Hepatocyte (in vitro differentiated cells): ENCODE measurements at places on chromosomes 6 and 20.

GRCh38 chr6:132354517-132355167 lies 46.6 kb downstream of the MOXD1 start:
- no peak for DNase-seq

GRCh38 chr6:40880906-40881305 lies 158.1 kb downstream of the UNC5CL start:
- DNase-seq, result no peak

DNA sequence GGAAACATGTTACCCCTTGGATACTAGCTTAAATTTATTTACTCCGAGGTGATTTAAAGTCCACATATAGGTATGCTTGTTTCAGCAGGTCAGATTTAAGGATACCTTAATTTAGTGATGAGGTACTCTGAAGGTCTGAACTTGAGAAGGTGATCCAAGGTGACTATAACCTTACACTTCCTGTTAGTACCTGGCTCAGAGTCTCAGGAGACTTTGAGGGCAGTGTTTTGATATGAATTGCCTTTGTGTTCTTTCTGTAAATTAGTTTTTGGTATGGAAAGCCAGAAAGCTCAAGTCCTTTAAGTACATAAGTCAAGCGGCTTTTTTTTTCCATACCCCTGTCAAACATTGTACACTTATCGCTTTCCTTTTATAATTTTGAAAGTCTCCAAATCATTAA lies 489.0 kb downstream of the CDKAL1 start:
- no peak for DNase-seq

DNA sequence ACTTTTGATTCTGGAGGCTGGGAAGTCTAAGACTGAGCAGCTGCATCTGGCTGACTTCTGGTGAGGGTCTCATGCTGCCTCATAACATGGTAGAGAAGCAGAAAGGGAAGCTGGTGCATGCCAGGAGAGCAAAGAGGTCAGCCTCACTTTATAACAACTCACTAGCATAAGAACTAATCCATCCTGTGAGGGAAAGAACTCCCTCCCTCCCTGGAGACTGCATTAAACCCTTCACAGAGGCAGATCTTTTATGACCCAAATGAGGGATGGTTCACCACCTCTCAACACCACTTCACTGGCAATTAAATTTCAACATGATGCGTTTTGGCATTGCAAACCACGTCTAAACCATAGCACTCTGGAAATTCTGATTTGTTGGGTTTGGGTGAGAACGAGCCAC lies 33.9 kb downstream of the STXBP5 start:
- DNase-seq, result no peak

DNA sequence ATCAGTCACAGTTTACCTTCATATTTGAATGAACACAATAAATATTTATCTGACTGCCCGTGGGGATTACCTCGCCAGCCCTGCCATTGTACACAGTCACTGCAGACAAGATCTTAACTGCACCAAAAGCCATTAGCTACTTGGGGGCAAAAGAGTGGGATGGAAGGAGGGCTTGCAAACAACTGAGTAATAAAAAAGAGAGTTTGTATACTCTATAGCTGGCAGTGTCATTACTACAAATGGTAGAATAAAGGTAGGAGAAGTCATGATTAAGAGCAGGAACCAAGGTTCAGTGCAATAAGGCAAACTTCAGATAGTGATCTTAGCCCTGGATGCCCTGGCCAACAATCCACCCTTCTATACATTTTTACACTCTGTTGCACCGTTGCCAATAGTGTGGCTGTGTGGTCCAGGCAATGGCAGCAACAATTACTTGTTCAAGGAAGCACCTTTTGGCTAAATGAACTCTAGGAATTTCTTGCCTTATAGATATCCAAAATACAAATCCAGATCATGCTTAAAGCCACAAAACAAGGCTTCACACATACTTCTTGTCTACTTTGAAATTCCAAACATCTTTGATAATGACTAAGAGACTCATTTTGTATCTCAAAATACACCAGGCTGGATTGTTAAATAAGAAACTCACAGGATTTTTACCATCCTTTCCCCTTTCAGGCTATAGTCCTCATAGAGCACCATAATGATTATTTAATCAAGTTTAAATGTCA lies 955.4 kb upstream of the ADGRB3 start:
- no peak for DNase-seq

GRCh38 chr6:35497571-35498421 lies 917 bp upstream of the TEAD3 start:
- peak; percentile 78 for DNase-seq

DNA sequence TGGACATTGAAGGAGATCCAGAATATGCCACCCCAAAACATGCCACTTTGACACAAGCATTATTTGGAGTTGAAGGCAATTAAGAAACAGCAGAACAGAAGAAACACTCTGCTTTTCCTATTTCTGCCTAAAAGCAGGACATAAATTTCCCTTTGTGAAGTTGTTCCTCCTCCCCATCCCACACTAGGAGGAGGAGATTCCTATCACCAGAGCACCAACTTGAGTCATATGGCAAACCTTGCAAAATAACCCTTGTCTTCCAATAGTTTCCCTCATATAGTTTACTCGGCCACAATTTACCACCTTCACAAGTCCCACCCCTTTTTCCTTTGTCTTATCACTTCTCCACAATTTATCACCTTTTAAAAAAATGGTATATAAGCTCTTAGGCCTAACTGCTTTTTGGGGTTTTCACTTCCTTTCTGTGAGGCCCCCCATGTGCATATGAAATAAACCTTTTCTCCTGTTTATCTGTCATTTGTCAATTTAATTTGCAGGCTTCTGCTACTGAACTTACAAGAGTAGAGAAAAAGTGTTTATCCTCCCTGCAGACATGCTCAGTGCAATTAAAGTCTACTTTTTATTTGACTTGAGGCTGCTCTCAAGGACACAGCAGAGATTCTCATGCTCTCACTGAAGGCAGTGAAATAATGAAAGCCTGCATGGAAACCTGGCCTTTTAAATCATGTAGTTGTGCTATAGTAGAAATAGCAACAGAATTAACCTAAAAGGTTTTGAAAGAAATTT lies 2.8 kb upstream of the RAB23 start:
- peak; percentile 22 for DNase-seq

DNA sequence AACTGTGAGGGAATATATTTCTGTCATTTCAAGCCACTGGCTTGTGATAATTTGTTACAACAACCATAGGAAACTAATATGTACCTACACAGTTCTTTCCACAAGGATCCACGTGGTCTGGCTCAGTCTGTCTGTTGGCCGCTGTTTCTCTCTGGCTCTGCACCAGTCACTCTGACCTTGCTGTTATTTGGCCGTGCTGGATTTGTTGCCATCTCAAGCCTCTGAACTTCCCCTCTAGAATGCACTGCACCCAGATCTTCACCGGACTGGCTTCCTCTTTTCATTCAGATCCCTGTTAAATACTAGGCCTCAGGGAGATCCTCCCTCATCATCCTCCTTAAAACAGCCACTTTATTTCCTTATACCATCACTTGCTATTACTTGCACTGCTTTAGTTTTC lies 446.8 kb downstream of the TFAP2B start:
- no peak for DNase-seq

DNA sequence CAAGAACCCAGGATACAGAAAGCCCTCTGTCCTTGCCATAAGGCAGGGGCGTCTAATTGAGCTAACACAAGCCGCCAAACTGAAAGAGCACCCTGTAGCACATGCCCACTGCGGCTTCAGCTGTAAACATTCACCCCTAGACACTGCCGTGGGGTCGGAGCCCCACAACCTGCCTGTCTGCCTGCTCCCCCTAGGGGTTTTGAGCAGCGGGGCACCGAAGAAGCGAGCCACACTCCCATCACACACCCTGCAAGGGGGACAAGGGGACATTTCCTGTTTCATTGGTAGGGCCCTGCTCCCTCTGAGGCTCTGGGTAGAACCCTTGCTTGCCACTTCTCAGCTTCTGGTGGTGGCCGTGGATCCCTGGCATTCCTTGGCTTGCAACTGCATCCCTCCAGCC lies 45.2 kb upstream of the BCLAF1 start:
- no peak for DNase-seq

DNA sequence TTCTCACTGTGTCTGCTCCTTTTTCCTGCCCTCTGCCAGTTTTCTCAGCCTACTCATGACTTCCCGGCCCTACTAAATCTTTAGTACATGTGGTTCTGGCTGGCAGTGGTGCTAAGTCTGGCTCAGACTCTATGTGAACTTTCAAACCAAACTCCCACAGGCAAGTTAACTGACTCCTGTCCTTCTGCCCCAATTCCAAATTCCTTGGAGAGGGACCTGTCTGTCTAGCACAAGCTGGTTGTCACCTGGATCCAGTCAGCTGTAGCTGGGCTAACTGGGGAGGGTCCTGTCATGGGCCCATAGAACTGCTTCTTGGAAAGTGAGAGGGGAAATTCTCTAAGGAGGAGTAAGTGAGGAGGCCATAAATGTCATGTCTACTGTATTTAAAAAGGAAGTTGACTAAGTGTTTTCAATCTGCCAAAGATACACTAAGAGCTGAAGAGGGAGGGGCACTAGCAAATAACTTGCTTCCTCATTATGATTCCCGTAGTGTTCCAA lies 240.1 kb downstream of the KCNQ5 start:
- no peak for DNase-seq

DNA sequence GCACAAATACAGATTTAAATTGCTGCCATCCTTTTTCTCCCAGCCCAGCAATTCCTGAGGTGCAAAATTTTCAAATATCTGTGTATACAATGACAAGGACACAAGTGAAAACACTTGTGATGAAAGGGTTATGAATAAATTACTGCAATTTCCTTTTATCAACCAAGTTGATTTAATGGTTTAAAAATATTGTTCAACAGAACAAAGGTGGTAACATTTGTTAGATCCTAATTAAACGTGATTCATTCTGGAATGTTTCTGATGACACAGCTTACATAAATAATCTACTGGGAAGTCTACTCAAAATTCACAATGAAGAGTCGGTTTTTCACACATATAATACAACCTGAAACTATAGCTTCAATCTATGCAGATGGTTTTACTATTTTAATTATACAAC lies 17.1 kb downstream of the B4GALT5 start:
- DNase-seq, result no peak

DNA sequence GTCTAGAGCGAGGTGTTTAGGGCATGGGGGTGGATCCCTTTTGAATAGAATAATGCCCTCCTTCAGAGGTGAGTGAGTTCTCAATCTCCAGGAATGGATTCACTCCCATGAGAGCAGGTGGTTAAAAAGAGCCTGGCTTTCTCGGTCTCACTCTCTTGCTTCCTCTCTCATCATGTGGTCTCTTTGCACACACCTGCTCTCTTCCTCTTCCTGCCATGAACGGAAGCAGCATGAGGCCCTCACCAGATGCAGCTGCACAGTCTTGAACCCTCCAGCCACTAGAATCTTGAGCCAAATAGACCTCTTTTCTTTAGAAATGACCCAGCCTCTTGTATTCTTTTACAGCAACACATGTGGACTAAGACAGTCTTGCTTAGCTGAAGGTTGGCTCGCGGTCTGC lies 119.3 kb downstream of the BMP7 start:
- DNase-seq, result no peak

GRCh38 chr20:3165473-3166337 lies 6.0 kb upstream of the FASTKD5 start:
- no peak for DNase-seq

DNA sequence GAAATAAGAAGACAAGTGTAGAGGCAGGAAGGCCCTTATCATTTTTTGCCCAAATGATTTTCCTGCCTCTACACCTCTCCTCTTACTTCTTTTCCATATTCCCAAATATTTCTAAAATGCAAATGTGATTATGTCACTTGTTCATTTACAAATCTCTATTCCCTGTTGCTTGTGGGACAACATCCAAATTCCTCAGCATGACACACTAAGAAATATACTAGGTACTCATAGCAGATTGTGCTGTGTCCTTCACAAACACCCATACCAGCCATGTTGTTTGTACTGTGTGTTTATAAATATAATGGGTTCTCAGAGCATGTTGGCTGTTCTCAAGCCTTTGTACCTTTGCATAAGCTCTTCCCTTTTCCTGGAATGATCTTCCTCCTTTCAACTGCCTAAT lies 17.7 kb upstream of the FYN start:
- no peak for DNase-seq

DNA sequence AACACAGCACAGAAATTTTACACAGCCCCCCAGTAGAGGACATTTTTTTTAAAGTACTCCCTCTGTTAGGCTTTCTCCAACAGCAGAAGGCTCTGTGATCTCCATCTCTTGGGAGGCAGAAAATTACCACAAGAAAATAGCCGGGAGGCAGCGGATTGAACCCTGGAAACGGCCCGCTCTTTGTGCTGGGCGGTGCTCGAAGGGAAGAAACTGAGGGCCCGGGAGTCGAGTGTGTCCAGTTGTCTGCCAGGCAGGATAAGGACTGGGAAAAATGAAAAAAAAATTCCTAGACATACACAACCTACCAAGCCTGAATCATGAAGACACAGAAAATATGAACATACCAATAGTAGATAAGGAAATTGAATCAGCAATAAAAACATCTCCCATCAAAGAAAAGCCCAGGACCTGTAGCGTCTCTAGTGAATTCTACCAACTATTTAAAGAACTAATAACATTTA lies 31.5 kb downstream of the POM121L2 start:
- DNase-seq, result peak; percentile 28

GRCh38 chr6:139174961-139175360 lies 40.1 kb downstream of the HECA start:
- DNase-seq, result no peak

DNA sequence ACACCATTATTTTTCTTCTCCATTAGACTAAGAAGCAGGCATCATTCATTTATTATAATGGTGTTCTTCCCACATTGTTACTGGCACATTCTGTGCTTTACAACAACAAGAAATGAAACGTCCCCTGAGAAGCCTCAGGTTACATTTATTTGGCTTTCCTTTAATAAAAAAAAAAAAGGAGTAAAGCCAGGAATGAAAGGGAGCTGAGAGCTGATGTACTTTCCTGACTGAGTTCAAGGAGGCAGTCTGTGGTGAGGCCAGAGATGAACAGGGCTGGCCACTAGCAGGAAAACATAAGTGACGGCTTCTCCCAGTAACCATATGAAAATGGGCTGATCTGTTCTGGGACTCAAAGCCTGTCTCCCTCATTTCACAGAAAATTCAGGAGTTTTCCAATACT lies 742.1 kb downstream of the MAFB start:
- DNase-seq, result no peak

DNA sequence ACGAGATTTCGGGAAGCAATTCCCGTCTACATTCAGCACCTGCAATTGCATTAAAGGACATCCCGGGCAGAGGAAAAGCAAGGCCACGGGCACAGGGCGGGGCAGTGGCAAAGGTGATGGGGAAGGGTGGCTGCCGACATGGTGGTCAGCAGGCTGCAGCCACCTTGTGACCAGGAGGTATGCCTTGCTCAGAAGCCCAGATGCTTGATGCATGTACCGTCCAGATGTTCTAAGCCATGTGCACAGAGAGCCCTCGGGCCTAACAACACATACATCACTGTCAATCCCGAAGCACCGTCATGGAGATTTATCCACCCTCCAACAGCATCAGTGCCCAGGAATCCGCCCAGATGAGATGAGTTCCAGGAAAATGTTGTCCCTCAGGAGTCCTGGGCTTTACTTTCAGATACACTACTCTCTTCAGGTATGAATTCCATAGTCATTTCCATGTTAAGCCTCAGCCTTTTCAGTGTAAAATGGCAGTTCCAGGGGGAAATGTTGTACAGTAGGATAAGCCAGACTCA lies 77.8 kb upstream of the FRMD1 start:
- DNase-seq, result no peak
